ENCODE measurements at places on chromosomes 11 and 22.

DNA sequence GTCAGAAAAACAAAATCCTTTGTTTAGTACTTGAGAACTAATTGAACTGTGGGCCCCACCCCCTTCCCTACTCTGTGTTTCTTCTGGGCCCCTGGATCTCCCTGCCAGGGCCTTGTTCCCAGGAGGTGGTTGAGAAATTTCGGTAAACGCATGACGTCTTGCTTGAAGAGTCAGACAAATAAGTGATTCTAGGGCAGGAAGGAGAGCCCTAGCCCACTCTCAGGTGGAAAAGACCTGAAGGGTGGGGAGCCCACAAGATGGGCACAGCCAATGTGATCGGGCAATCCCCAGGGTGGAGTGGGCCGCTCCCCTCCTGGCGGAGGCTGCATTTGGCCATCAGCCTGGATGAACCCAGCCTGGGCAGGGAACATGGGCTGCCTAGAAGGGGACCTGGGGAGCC is 16.8 kb upstream of the P2RY2 start:
- DNase-seq = no peak

DNA sequence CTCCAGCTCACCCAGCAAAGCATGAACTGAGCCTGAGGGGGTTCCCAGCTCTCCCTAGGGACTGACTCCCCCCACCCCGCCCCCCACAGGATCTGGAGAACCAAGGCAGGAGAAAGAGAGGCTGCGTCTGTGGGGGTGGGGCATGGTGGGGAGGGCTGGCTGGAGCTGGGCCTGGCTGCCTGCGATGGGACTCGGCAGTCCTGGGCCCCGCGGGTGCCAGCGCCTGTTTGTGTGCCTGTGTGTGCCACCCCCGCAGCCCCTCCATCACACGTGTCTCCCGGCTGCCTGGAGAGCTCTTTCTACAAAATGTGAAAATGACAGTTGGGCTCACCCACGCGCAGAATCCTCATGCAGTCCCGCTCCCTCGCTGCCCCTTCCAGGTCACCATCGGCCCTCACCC is 46.8 kb downstream of the CACNA1I start:
- DNase-seq = no peak

- DNase-seq = no peak
Measured at GRCh38 chr11:106520146-106520912, 442.9 kb downstream of the AASDHPPT start.

DNA sequence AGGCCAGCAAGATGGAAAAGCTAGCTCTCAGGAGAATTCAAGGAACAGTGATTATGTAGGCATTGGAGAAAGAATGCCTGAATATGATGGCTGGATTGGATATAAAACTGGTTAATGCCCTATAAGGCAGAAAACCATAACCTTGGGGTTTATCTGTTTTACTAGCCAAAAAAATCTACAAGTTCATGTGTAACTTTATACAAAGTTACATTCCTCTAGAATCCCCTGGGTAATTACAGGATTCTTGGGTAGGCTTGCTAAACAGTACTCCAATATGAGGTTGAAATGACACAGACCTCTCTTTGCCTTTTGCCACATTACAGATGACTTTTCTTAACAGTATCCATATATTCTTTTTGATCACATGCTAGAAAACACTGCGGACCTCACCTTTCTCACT is 26.0 kb downstream of the TSPAN18 start:
- no peak for DNase-seq

DNA sequence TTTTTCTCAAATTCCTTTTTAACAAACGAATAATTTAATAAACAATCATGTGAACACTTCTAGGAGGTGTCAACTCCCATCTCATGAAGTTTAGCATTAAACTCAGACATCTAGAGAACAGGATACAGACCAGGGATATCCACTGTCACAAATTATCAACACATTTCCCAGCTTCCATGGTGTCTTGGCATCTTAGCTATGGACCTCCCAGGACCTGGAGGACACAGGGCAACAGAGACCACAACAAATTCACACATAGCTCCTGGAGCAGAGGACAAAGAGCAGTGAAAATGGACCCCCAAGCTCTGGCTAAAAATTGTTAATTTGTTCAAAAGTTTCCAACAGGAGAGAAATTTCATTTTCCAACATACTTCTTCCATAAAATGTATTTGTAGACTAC is 102.2 kb downstream of the SGSM3 start:
- no peak for DNase-seq

GRCh38 chr11:47672283-47672730 is 29.9 kb upstream of the MTCH2 start:
- no peak for DNase-seq

GRCh38 chr11:70383664-70384565 is 14.4 kb upstream of the CTTN start:
- no peak for DNase-seq

- no peak for DNase-seq
Measured at GRCh38 chr11:27200779-27201453, 160.3 kb downstream of the BBOX1 start.

DNA sequence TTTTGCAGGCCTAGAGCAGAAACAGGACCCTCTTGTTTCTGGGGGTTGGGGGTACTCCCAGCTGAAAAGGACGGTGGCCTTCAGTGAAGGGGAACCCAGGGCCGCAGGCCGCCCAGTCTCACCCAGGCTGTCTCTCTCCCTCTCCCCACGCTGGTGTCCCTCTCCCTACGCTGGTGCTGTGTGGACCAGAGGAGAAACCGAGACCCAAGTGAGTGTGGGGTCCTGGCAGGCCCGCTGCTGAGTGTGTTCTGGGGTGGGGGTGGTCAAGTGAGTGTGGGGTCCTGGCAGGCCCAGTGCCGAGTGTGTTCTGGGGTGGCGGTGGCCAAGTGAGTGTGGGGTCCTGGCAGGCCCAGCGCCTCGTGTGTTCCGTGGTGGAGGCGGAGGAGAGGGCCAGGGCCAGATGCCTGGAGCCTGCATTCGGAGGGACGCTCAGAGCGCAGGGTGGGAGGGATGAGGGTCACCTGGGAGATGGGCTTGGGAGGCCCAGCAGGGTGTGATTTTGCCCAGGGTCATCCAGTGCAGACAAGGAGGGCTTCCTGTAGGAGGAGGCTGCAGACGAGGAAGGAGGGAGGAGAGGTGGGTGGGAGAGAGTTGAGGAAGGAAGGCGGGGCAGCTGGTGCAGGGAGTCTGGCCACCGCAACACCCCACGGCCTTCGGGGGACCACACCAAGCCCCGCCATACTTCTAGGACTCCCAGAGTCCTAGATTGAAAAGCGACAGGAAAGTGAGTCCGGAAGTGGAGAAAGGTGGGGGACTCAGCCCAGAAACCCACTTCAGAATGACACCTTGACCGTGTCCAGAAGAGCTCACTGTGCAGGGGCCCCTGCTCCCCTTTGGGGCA is 10.3 kb downstream of the TNNT3 start:
- DNase-seq = no peak

DNA sequence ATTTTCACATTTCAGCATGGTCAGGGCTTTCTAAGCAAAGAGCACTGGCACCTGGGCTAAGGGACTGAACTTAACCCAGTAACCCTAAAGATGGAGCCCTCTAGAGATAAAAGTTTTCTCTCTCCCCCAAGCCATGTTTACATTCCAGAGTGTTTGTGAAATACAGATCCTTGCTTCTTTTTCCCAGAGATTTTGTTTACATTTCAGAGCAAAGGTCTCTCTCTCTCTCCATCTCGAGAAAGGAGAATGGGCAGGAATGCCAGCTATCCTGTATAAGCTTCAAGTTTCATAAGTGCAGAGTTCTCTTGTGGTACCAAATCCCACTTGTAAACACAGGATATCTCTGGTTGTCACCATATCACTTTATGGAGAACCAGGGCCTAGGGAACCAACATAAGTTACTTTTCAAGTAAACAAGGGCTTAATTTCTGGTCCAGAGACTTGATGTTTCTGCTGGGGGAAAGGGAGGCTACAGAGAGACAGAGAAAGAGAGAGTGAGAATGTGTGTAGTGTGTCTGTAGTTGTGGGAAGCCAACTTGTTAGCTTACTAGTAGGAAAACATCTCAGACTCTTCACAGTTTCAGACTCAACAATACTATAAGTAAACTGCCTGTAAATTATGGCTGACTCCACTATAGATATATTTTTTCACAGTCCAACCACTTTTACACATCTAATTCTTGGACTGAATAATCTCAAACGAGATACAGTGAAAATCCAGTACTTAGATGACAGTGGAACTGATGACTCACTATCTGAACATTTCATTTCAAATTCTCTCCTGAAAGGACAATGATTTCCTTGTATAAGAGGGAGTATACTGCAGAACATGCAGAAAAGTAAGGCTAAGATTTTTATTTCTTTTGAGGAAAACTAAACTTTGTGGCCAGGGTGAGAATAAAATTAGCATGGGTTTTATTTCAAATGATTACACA is 76.2 kb downstream of the ARHGAP32 start:
- DNase-seq = no peak

DNA sequence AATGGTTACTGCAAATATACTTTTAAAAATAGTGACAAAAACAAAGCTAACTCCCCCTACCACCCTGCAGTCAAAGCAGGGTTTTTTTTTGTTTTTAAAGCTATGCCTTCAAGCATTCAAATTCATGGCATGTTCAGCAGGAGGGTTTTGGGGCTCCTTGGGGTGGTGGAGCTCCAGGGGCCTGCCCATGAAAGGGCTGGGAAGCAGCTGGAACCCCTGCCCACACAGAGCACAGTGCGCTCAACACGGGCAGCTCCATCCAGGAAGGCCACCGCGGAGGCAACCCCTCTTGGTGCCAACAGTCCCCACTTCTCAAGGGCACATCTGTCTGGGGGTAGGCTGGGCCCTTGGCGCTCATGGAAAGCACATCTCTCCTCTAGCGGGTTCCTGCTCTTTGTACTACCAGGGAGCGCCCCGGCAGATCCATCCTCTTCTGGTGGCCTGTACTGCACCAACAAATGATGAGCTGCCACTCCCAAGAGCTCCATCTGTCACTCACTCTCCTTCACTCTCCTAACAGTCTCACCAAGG is 16.6 kb upstream of the PHLDA2 start:
- no peak for DNase-seq

DNA sequence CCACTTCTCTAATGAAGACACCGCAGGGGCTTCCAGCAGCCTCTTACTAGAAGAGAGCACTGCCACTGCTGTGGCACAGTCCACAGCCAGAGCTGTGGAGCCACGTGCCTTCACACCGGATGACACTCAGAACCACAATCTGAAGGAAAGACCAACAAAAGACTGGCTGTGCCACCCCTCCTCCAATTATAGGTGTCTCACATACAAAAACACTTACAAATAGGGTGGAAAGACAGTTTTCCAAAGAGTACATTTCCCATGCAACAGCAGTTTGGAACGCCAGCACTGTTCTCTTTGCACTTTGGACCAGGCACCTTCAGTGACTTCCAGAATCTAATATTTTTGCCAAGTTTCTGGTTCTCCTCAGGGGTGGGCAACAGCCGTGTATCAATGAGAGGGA is 38.0 kb upstream of the SLC25A1 start:
- DNase-seq = no peak

GRCh38 chr11:29200791-29201562 is 815.9 kb downstream of the KCNA4 start:
- no peak for DNase-seq

GRCh38 chr11:10414659-10415058 is 40.4 kb upstream of the AMPD3 start:
- DNase-seq = no peak

- DNase-seq = no peak
Measured at GRCh38 chr11:90818196-90818745, 595.4 kb upstream of the CHORDC1 start.

- no peak for DNase-seq
Measured at GRCh38 chr11:44804449-44805437, 78.0 kb downstream of the TSPAN18 start.

DNA sequence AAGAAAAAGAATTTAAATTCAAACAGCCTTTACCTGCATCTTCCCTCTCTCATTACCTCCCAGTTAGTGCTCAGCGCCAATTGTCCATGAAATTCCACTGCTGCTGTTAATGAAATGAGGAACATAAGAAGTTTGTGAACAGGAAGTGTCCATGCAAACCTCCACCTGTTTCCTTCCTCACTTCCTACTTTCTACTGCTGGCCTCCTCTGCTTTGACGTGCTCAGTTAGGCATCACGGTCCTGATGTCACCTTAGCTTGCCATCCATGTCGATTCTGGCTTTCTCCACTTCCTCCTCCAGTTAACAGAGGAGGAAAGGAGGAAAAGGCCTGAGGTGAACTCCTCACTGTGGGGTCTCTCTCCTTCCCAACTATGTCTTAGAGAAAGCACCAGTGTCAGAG is 26.9 kb upstream of the HTR3A start:
- no peak for DNase-seq

- no peak for DNase-seq
Measured at GRCh38 chr11:68436985-68437926, 23.3 kb upstream of the PPP6R3 start.

GRCh38 chr11:65822776-65823528 is 10.8 kb upstream of the SNX32 start:
- no peak for DNase-seq

- no peak for DNase-seq
Measured at GRCh38 chr11:905952-906351, 4.7 kb downstream of the CHID1 start.

DNA sequence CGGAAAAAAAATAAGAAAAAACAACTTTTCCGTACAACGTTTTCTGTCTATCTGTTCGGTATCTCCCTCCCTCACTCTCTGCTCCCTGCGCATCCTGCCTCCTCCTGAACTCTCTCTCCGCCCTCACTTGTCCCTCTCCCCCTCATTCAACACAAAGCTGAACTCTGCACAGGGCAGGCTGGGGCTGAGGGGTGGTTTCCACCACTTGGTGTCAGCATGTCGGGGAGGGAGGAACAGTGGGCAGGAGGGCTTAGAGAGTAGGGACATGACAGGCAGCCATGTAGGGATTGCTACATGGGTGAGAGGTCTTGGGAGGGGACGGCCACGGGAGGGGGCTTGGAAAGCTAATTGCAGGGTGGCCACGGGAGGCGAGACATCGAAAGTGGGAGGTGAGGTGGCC is 17.6 kb downstream of the SLC22A12 start:
- DNase-seq = no peak

DNA sequence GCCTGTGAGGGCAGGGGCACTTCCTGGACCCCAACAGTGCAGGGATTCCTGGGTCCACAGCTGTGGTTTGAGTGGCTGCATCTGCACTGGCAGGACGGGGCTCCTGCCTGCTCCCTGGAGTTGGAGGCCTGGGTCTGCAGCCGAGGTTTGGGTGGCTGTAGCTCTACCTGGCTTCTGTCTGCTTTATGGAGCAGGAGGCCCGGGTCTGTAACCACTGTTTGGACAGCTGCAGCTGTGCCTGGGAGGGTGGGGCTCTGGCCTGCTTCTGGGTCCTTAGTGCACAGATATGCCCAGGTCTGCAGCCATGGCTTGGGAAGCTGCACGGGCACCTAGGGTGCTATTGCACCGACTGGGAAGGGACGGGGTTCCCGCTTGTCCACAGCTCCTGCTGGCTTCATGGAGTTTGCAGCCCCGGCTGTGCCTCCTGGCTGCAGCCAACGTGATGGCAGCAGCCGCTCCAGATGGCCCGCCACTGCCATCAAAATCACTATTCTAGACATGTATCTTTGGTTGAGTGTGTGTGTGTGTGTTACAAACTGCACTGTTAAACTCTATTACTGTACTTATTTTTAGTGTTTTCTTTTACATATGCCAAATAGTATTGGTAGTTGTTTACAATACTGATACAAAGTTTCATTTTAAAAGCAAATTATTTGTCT is 412.3 kb upstream of the KIRREL3 start:
- DNase-seq = no peak

GRCh38 chr11:88521799-88522201 is 184.3 kb upstream of the CTSC start:
- DNase-seq = no peak

- DNase-seq = no peak
Measured at GRCh38 chr11:60378354-60378753, at the start of gene MS4A7. Gene MS4A7, plus strand, starts transcription at chr11:60378532. Its CDS starts 4,610 bp downstream, at chr11:60383142.

- no peak for DNase-seq
Measured at GRCh38 chr11:57179681-57180080, 2.1 kb upstream of the LRRC55 start.

- DNase-seq = no peak
Measured at GRCh38 chr11:70303070-70303469, 32.6 kb downstream of the PPFIA1 start.

Data from T-cell (primary cell).